ENCODE measurements at places on chromosomes 1 and 21.

GRCh38 chr1:156417401-156418020 lies 48.5 kb downstream of the RHBG start:
- DNase-seq = no peak

DNA sequence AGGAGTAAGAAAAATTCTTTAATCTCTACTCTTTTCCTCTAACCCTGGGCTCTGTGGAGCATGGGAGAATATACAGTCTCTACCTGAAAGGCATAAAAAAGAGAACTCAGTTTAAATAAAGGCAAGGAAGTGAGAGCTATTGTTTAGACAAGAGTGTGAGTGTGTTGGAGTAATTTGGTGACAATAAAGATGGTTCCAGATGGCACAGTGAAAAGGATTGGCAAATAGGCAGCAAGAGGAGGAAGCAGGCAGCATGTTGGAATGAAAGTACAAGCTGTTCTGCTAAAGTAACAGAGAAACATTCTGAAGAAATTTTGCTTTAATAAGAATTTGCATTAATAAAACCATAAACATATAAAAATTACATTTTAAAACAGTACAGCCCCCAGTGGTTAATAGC lies 163.4 kb downstream of the DNM3 start:
- no peak for DNase-seq

GRCh38 chr1:115641762-115642167 lies at the start of gene VANGL1:
TSS of gene VANGL1 (plus strand) at chr1:115641970. CDS start at chr1:115651414, 9,444 bp downstream.
- DNase-seq = peak; percentile 29

DNA sequence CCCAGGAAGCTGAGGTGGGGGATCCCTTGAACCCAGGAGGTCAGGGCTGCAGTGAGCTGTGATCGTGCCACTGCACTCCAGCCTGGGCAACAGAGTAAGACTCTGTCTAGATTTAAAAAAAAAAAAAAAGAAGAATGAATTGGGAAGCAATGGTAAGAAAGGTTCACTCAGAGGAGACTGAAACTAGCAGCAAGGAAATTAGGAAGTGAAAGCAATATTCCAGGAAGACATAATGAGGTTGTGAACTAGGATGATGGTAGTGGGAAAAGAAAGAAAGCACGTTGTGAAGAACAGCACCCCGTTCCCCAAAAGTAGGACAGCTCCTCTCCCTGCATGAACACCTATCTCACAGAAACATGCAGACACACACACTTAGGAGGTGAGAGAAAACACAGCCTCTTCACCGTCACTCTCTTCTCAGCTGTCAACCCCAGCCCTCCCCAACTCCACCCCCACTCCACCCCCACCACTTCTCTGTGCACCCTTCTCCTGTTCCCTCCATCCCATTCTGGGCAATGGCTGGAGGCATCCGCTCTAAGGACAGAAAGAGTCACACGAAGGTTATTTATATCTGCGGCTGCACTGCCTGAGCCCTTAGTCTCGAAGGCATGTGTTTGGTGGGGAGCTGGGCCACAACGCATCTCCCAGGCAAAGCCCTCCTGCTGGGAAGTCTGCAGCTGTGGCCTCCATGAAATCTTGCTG lies 101.8 kb upstream of the LPGAT1 start:
- DNase-seq = no peak

GRCh38 chr21:28687586-28687985 lies 305.1 kb downstream of the LTN1 start:
- no peak for DNase-seq

GRCh38 chr1:172429331-172430127 lies 9.0 kb downstream of the C1orf105 start:
- DNase-seq = no peak

DNA sequence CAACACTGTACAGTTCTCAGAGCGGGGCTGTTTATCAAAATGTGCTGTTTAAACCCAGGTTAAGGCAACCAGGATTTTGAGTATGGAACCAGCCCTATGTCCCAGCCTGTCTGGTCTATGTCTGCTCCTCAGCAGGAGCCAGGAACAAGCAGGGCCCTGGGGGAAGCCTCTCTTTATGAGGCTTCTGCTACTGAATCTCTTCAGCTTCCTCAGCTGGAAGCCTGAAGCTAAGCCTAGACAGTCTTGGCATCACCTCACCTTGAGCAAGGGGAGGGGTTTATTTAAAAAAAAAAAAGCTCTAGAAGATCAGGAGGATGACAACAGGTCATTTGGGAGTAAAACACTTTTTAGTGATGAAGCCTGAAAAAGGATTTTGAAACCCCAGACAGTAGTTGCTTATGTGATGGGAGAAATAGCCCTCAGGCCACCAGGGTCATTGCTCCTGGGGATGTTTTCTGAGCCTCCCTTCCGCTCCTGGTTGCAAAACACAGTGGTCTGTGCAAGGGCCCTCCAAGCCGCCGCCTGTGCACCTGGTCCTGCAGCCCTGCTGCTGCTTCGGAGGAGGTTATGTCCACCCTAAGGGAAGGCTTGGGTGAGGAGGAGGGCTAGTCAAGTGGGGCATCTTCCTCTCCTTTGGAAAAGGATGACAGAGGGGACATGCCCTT lies 21.8 kb upstream of the GRHL3 start:
- DNase-seq = no peak

- no peak for DNase-seq
These were observed 46.5 kb downstream of the PSMG1 start for GRCh38 chr21:39136711-39137110.

DNA sequence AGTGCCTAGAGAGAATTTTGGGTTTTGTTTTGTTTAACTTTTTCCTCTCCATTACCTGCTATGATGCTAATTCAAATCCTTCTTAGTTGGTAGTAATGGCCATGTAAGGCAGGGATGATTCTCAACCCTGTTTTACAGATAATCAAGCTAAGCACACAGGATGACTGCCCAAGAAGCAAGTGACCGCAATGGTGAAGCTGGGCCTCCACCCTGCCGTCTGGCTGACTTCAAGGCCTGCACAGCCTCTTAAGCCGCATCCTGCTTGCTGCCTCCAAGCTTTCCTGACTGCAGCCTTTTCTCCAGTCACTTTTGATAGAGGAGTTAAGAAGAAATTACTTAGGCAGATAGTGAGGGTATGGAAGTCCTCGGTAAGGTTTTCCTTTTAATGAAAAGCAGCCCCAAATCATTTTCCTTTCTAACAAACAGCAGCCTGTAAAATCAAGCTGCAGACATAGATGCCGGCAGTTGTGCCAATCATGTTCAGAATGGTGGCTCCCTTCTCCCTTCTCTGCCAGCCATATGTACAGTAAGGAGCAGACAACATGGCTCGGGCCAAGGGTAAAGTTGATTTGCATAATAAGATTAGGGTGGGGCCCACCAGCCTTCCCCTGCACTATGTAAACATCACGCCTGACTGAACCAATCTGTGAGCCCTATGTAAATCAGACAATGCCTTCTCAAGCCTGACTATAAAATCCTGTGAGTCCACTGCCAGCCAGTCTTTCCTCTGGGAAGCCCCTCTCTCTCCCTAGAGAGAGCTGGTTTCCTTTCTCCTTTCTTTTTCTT lies 8.8 kb upstream of the CTBS start:
- no peak for DNase-seq

GRCh38 chr21:41961753-41962152 lies 7.9 kb upstream of the C2CD2 start:
- no peak for DNase-seq

GRCh38 chr1:46277658-46278373 lies 25.6 kb downstream of the LRRC41 start:
- no peak for DNase-seq

DNA sequence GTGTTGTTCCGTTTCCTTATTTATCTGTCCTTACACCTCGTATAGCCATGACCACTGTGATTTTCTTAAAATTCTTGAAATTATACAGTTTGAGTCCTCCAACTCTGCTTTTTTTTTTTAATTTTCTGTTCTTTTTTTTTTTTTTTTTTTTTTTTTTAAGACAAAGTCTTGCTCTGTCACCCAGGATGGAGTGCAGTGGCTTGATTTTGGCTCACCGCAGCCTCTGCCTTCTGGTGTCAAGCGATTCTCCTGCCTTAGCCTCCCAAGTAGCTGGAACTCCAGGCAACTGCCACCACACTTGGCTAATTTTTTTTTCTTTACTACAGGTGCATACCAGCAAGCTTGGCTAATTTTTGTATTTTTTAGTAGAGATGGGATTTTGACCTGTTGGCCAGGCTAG lies 48.9 kb downstream of the DIP2A start:
- no peak for DNase-seq

GRCh38 chr1:94746635-94747525 lies 73.3 kb upstream of the SLC44A3 start:
- DNase-seq = no peak

DNA sequence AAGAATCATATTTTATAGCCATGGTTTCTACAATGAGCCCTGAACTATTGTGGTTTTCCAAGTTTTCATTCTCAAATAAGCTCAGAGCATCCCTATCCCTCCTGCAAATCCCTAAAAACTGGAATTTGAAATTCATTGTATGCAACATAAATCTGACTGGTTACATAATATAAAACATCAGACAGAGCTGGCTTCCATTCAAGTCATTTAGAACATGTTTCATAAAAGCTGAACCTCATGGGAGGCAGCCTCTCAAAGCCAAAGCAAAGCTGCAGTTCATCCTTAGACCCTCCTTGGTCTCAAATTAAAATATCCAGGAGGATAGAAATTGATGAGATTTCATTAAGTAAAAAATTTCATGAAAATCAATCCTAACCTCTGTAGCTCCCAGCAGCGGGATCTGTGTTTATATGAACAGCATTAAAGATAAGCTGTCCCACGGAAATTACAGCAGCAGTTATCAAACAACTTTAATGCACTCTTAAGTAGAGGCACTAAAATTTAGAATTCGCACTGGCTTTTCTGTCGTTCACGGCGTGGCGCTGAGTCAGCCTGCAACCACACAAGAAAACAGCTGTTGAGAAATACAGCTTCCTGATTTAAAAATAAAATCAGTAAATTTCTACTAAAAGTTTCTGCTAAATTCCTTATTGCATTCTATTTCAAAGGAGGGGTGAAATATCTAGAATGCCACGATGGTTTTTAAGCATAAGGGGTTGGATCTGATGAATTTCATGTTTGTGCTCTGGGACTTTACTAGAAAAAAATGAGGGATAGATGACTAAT lies 99.9 kb upstream of the TIAM1 start:
- DNase-seq = no peak

GRCh38 chr1:172971241-172971640 lies 79.5 kb downstream of the TNFSF18 start:
- DNase-seq = no peak

Measured in left renal pelvis (tissue), 4 donors.